ENCODE measurements at places on chromosomes 2 and 18. TPM values are rescaled to one million over a fixed set of nuclear protein-coding genes. Genes with fewer than 3 reads are reported as not detected.

- DNase-seq: no peak
Measured at GRCh38 chr2:202425036-202425435, 48.9 kb downstream of the BMPR2 start.

Gene HOXD3
- 5.3 TPM for total RNA-seq

DNA sequence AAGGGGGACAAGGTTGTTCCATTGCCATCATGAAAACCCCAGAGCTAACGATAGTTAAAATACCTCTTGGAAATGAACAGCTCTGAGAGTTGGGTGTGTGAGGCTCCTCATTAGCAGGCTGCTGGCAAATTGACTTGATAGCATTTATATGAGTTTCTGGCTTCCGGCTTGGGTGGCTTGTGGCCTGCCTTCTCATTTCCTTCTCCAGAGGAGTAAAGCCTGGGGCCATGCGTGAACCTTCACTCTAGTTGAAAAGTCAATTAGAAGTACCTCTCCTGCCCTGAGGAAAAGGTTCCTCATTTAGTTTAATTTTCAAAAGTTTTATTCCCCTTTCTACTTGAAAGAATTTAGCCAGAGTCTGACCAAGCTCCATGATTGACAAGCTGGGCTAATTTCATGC is 67.1 kb downstream of the MGAT5 start:
- DNase-seq: no peak

GRCh38 chr2:68870215-68870614 is 982 bp downstream of the BMP10 start:
- no peak for DNase-seq

GRCh38 chr2:98445177-98445682 is 572 bp downstream of the INPP4A start:
- no peak for DNase-seq

DNA sequence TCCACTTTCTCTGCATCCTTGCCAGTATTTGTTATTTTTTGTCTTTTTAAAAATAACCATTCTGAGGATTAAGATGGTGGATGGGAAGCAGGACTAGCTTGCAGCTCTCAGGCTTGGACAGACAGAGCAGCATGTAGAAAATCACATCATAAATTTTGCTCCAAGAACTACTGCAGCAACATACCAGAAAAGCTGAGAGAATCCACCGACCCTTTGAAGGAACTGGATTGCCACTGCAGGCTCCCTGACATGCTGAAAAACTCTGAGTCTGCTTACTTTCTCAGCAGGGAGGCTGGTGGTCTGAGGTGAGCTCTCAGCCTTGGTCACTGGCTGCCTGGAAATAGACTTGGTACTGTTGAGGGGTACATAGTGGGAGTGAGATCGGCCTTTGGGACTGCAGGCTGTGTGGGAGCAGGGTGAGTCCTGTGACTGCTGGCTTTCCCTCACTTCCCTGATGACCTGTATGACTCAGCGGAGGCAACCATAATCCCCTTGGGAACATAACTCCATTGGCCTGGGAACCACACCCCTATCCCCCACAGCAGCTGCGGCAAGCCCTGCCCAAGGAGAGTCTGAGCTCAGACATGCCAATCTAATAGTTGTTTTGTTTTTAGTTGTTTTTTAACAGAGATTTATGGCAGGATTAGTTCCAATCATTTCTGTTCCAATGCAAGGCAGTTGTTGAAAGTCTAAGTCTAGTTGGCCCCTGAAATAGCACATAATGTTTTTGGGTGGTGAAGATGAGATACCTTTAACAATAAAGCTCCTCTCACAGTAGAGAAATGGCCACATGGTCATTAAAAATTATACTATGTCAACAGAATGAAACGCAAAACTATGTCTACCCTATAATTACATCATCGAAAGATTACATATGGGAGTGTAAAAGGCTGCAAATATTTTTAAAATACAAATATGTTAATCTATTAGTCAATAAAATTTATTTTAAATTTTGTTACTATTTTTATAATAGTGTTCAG is 414.2 kb upstream of the CHAC2 start:
- DNase-seq: no peak

Gene GULP1
- 11.1 TPM for total RNA-seq

DNA sequence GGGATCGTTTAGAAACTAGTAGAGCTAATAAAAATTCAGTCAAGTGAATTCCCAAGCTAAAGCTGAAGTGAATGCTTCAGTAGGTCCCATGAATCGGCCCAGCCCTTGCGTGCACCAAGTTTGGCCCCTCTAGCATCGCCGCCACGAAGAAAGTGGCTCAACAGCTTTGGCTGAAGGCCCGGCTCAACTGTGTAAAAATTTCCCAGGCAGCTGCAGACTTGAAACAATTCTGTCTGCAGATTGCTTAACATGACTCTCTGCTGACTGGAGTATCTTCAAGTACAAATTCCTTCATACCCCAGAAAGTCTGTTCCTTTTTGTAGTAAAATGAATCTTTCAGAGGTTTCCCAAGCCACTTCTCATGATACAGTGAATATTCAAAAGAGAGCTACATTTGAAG is 32.7 kb downstream of the ALMS1 start:
- no peak for DNase-seq

GRCh38 chr2:178363252-178363651 is 87.7 kb downstream of the PRKRA start:
- no peak for DNase-seq

- no peak for DNase-seq
Measured at GRCh38 chr18:22847392-22847791, 85.7 kb upstream of the RBBP8 start.

DNA sequence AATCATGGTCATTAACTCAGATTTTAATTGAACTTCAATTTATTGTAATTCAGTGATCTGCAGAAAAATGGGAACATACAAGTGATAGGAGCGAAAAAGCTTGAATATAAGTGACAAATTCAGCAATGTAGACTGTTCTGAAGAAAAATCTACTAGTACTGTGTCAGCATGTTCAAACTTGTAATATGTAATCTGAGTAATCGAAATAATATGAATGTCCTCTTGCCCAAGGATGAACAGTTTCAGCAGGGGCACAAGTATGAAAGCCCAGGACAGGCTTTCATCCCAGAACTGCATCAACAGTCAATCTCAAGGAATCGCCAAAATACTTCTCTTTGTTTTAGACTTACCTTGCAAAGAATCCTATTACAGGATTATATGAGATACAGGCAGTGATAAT is 1110.5 kb downstream of the LRP1B start:
- DNase-seq: no peak

- DNase-seq: peak; percentile 67
Measured at GRCh38 chr2:11777066-11777782, 30.8 kb downstream of the LPIN1 start.

Data from mesenteric fat pad (tissue), 1 donor.